ENCODE measurements at places on chromosomes 12 and 14.

DNA sequence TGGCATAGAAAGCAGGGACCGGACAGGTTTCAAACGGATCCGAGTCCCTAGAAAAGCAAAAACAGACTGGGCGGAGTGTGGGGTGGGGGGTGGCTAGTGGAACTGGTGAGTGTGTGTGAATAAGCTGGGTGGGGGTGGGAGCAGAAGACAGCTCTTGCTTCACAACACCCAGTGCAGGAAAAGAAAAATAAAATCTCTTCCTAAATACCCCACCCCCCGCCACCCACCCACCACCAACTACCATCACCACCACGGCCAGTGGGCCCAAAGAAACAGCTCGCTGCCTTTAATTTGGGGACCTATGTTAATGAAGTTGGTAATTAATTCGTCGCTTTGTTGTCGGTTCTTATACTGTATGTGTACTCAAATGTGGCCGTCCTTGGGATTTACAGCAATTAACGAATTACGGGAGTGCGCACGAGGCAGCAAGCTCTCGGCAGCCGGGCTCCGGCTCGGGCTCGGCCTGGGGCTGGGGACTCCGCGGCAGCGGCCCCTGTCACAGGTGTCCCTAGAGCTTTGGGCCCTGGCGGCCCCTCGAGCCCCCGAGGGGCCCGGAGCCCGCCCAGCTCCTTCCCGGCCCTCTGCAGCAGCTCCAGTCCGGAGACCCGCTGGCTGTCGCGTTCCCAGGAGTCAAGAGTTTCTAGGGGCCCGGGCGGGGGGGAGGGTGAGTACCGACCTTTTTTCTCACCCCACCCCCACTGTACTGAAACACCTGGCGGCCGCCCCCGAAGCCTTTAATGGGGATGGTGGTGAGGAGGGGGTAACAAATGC is 1.5 kb upstream of the OTX2 start:
- DNase-seq, result no peak

GRCh38 chr12:106769078-106769477 is 5.4 kb upstream of the RIC8B start:
- peak; percentile 66 for DNase-seq

- DNase-seq, result peak; percentile 39
Observed at GRCh38 chr14:37595809-37596621, 586 bp downstream of the TTC6 start.

- DNase-seq, result no peak
Observed at GRCh38 chr12:59020073-59020946, 100.0 kb upstream of the LRIG3 start.

- DNase-seq, result peak; percentile 6
Observed at GRCh38 chr12:84701041-84701440, 211.6 kb downstream of the SLC6A15 start.

DNA sequence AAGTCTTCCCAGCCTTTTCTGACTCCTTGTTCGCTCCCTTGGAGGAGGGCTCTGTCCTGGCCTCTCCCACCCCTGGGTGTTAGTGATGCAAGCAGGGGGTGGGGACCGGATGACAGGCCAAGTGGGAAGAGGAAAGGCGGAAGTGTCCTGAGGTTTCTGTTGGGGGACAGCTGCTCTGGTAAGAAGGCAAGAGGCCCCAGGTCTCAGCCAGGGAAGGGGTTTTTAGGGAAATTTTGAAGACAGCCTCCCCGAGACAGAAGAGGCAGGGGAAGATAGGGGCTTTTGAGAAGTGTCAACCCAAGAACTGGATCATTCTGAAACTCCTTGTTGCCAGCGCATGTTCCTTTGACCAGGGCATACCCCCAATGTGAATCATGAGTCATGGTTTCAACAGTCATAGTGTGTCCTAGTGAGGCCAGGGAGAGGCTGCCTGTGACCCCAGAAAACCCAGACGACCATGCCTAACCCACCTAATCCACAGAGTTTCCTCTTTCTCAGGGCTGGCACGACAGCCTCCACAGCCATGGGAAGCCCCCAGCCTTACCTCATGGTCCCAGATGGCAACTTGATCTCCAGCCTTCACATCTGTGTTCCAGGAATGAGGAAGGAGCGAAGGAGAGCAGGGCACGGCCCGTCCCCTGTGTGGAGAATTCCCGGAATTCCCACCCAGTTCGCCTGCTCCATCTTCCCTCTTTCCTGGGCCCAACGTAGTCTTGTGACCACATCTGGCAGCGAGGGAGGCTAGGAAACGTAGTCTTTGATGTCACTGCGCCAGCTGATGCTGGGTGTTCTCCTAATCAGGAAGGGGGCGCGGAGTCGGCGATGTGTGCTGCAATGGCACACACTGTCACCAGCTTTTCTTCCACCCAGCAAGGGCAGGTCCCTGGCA is 4.9 kb upstream of the GPR132 start:
- DNase-seq, result peak; percentile 43

GRCh38 chr14:77485256-77485655 is 13.4 kb downstream of the ISM2 start:
- DNase-seq, result peak; percentile 16

DNA sequence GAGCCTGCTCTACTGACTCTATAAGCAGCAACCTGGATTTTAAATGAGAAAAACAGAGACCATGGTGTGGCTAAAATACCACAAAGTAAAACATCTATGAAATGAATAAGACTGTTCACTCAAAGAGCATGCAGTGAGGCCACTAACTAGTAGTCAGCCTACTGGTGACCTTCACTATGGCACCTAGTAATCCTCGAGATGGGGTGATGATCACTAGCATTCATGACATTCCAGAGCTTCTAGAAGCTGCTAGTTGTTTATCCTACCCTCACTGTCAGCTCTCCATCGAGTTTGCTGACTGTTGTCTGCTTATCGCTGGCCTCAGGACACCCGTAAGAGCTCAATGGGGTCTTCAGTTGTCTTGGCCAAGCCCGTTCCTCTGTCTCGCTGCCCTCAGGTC is 13.7 kb downstream of the SPTB start:
- no peak for DNase-seq

DNA sequence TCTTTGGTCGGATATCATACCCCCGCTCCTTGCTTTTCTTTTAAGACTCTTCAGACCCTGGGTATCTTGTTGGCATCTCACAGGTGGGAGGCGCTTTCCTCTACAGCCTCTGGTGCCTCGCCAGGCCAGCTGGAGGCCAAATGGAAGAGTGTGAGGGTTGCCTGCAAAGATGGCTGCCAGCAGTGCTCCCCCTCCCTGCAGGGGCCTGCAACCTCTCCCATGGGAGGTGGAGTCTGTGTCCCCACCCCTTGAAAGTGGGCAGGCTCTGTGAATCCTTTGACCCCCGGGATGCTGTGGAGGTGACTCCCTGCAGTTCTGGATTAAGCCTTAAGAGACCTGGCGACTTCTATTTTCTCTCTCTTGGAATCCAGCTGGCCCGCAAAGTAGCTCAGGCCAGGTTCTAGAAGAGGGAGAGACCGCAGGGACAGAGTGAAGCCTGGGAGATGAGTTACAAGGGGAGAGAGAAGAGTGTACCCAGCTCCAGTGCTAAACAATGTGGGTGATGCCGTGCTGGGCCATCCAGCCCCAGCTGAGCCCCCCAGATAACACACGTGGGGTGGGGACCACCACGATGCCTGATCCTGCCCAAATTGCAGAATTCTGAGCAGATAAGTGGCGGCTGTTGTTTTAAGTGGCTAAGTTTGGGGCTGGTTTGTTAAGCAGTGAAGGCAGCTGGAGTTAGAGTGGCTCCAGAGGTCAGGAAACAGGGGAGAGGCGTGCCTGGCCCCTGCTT is 37.9 kb upstream of the NCOR2 start:
- DNase-seq, result no peak

GRCh38 chr12:108248011-108248410 is 91.1 kb downstream of the CMKLR1 start:
- no peak for DNase-seq

DNA sequence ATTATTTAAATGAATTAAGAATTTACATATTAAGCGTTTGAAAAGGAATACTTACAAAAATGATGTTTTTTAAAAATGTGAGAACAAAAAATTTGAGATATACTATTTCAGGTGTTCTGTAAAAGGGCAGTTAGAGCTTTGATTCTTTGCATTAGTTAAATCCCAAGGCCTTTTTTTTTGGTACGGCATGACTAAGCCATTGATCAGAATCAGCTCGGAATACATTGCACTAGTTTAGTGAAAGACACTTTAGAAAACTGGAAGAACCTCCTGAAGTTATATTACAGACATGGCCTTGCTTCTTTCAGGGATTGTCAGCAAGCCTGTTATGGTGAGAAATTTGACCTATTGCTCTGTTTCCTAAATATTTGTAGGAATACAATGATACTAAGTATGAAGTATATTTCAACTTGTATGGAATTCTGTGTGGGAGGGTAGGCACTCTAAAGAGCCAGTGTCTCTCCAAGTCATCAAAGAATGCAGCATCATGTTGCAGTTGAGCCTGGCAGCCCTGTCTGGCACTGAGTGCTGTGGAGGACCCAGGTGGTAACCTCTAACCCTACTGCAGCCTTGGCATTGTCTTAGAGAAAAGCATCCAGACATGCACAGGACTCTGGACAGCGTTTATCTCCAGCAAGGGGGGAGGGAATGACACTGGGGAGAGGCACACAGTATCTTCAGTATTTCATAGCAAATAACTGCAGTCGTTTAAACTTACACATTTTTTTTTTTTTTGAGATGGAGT is 1.5 kb downstream of the KLC1 start:
- DNase-seq, result no peak

DNA sequence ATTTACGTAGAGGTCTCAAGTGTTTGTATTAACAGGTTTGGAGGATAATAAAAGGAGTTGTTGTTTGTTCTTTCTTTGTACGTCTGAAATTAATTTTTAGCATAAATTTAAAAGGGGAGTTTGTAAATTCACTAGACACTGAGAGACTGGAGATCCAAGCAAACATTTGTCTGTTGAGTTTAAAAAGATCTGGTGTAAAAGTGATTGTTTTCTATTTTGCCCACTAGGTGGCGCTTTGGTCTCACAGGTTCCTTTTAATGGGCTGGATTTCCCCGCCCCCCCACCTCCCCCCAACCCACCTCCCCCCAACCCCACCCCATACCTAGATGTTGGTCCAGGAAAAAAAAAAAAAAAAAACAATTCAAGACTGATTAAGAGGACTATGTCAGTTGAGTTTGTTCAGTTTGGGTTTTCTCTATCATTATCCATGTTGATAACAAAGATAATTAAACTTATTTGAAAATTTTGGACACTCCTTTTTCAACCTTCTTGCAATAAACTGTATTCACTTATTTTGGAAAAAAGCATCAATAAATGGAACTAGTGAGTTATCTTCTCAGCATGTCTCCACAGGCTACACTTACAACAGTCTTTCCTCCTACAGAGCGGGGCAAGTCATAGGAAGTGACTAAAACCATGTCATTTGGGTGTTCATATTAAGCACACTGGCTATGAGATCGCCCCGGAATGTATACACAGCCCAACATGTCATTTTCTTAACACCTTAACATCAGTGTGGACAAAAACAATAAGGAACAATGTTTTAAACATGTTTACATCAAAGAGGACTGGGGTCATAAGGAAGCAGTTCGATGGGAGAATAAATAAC is 841.1 kb downstream of the NRXN3 start:
- DNase-seq, result peak; percentile 85

All from EL (cell line).